Kidney capillary endothelial cell (primary cell): ENCODE measurements at places on chromosomes 3 and 15.

GRCh38 chr15:68765602-68766368 lies 54.9 kb downstream of the ANP32A start:
- DNase-seq = peak; percentile 76

DNA sequence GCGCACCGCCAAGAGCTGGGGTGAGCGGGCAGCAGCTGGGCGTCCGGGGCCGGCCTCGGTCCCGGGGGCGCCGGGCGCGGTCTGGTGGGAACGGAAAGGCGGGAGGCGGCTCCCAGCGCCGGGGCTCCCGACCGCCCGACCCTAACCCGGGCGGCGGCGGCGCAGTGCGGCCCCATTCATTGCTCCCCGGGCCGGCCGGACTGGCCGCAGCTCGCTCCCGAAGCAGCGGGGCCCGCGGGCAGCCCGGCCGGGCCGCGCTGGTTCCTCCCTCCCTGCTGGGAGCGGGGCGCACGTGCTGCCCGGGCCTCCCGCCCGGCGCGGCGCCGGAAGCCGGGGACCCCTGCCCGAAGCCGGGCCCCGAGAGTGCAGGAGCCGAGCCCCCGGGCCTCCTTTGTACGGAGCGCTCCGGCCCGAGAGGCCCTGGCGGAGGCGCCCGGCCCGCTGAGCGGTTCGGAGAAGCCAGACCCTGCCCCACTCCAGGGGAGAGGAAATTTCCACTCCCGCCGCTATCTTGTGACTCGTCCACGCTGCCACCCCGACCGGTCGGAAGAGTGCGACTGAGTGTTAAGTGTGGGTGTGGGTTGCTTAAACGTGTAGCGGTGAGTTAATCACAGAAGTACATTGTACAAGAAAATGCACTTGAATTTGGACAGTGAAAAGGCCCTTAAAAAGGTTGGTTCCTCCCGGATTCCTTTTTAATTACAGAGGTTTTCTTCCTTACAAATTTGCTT lies 613 bp downstream of the ATP1B3 start:
- DNase-seq = no peak

DNA sequence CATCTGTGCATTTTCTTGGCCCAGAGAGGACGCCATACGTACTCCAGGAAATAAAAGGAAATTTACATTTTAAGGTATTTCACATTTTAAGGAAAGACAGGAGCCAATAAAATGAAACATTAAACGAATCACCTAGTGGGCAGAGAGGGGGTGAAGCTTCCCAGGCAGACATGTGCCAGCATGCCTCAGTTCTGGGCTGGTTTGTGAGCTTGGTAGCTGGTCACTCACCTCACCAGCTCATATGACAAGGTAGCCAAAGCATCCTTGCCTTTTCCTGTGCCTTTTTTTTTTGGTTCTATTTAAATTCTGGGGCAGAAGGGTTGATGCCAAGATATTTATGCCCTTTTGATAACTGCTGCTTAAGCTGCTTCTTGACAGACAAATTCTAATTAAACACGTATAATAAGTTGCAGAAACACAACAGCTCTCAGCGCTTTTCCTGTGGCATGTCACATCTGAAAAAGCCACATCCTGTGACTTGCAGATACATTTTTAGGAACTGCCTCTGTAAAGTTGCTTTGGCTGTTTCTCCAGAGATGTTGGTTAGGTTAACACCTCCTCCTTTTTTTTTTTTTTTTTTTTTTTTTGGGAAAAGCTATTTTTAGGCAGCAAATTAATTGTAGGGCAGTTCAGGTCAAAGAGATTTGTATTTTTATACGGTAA lies 218.6 kb downstream of the PDCD6IP start:
- DNase-seq = no peak

- DNase-seq = no peak
Measured at GRCh38 chr3:72095521-72095920, 310.6 kb upstream of the PROK2 start.

- DNase-seq = no peak
Measured at GRCh38 chr3:149271669-149272068, 50.0 kb upstream of the CP start.

GRCh38 chr15:38069511-38070011 lies 135.1 kb downstream of the TMCO5A start:
- peak; percentile 81 for DNase-seq

DNA sequence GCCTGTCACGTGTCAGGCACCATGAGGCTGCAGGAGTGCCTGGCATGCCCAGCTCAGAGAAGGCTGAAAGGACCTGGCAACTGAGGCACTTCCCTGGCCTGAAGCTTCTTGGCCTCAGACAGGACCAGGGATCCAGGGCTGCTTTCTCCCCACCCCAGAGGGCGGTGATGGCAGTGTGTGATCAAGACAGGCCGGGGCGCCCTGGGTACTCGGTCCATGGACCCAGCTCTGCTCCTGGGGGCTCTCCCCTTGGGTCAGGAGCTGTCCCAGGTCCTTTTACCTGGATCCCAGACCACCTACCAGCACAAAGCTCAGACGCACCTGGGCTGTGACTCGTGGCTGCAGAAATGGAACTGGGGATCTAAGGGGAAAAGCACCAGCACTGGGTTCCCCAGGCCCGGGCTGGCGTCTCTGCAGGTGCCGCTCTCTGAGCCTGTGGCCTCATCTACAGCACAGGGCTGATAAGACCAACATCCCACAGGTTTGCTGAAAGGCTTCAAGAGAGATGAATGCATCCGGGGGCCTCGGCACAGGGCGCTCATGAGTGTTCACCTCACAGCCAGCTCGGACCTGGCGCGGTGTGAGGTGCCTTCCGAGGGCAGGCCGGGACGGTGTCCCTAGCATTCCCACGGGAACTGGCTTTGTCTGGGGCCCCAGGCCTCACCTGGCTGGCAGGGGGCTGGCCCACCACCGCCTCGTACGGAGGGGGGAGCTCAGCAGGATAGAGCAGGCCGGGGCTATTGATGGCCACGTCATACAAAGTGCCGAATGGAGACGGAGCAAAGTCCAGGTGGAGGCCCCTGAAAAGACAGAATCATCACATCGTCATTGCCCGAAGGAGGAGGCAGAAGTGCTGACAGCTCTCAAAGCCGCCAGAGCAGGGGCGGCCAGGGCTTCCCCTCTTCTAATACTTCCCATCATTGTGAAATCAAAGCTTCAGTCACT lies 133.6 kb downstream of the NSMCE3 start:
- no peak for DNase-seq

GRCh38 chr15:95409626-95410310 lies 920.7 kb upstream of the NR2F2 start:
- DNase-seq = no peak
